ENCODE measurements at places on chromosomes 13 and 19.

DNA sequence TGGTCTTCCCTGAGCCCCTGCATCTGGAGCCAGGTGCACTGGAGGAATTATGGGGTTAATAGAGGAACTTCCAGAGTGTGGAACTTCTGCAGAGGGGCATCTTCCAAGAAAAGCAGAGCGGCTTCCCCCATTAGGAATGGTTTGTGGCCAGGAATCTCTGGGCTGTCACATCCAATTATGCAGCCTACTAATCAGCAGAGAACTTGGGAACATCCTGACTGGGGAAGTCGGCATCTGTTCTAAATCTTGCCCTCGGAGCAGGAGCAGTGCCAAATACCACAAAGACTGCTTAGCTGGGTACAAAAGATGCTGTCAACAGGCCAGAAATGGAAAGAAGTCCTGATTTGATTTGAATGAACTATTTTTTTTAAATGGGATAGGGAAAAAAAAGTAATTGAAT, 435.1 kb downstream of the ZNF536 start:
- DNase-seq, result no peak

DNA sequence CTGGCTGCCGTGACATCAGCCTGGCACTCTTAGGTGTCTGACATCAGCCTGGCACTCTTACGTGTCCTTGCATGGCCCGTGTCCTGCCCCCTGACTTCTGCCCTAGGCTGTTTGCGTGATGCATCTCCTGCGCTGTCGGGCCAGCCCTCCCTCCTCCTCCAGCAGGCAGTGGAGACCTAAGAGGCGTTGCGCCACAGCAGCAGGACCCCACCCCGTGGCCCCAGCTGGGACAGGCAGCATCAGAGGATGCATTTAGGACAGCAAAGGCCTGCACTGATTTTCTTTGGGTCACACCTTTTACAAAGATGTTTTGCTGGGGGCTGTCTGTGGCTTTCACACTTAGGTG, 65.3 kb downstream of the GPR12 start:
- DNase-seq, result no peak

DNA sequence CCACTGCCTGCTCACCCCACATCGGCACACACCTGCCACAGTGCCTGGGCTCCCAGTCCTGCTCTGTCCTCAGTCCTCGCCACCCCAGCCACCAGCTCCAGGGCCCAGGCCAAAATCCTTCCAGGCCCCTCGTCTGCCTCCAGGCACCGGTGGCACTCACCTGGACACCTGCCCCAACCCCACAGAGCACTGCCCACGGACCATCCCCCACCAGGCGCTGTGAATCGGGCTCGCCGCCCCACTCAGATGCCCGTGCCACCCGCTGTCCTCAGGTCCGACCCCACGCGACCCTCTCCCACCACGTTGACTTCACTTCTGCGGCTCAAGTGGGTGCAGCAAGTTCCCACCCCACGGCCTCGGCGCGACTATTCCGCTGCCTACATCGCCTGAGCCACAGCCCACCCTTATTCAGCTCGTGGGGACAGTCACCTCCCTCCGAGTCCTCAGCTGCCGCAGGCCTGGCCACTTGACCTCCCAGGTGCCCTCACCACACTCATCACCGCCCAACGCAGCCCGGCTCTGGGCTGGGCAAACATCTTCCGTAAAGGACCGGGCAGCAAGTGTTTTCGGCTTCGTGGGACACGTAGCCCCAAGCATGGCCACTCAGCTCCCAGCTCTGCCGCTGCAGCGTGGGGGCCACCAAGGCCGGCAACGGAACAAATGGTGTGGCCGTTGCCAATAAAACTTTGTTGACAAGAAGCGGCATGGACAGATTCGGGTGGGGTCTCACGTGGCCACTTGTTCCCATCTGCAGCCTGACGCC, 5.7 kb downstream of the PIP5K1C start:
- no peak for DNase-seq

GRCh38 chr13:23449398-23450162, 16.1 kb upstream of the SACS start:
- no peak for DNase-seq

- DNase-seq, result peak; percentile 23
Measured at GRCh38 chr19:13483215-13483614, 23.1 kb downstream of the CACNA1A start.

DNA sequence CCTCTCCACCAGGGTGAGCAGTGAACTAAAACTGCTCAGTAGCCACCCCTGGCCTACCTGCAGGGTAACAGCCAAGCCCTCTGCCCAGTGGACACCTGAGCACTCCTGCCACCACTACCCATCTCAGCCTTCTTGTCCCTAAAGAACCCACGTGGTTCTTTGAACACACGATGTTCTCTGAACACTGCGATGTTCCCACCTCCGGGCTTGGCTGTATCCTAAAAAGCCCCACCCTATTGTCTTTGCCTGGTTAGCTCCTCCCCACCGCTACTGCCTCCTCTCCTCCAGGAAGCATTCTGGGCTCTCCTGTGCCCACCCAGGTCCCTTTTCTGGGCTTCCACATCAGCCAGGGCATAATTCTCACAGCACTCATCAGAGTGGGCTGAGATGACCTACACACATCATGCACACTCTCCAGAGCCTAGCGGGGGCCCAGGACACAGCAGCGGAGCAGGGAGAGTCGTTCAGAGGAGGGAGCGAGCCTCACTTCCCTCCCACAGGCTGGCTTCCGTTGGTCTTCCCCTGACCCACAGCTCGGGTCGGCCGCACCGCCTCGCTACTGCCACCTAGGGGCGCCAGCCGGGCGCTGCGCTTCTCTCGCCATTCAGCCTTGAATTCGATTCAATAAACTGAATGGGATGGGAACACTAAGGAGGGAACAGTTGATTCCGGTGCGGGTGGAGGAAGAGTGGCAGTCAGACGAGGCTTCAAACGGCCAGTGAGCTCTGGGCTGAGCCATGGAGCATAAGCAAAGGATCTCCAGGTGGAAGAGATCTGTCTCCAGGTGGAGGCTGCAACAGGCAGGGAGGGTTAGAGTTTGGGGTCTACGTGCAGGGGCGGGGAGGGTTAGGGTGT, 3.2 kb downstream of the ELAVL1 start:
- DNase-seq, result peak; percentile 55

GRCh38 chr19:341386-342127, 3.0 kb downstream of the MIER2 start:
- no peak for DNase-seq
